ENCODE measurements at places on chromosomes 5 and 9.

DNA sequence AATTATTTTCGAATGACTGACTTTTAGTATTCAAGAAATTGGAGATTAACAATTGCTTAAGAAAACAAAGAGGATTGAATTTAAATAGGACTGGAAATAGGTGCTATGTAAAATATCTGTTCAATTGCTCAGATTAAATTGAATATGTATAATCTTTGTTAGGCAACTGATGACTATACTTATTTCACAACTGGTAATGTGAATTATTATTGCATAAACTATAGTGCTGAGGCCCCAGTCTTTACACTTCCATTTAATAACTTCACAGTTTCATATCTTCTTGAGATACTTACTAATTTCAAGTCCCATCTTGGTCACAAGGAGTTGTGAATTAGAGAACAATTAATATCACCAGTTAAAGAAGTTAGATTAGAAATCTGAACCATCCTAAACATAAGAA, 16.7 kb downstream of the CEP78 start:
- no peak for DNase-seq

DNA sequence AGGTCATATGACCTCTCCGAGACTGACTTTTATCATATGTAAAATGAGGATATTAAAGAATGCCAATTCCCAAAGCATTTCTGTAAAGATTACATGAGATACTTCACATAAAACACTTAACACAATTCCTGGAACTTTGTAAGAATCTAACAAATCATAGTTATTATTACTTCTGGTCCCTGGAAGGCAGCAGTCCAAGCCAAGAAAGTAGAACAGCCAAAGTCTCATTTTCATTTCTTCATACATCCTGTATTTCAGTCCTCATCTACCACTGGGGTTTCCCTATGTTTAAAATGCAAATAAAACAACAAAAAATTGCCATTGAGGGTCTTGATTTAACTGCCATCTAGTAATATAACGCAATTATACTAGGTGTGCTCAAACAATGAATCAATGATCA, 179.5 kb downstream of the MARCHF11 start:
- DNase-seq: no peak

- DNase-seq: no peak
Observed at GRCh38 chr5:91434348-91434747, 51.2 kb upstream of the ARRDC3 start.

DNA sequence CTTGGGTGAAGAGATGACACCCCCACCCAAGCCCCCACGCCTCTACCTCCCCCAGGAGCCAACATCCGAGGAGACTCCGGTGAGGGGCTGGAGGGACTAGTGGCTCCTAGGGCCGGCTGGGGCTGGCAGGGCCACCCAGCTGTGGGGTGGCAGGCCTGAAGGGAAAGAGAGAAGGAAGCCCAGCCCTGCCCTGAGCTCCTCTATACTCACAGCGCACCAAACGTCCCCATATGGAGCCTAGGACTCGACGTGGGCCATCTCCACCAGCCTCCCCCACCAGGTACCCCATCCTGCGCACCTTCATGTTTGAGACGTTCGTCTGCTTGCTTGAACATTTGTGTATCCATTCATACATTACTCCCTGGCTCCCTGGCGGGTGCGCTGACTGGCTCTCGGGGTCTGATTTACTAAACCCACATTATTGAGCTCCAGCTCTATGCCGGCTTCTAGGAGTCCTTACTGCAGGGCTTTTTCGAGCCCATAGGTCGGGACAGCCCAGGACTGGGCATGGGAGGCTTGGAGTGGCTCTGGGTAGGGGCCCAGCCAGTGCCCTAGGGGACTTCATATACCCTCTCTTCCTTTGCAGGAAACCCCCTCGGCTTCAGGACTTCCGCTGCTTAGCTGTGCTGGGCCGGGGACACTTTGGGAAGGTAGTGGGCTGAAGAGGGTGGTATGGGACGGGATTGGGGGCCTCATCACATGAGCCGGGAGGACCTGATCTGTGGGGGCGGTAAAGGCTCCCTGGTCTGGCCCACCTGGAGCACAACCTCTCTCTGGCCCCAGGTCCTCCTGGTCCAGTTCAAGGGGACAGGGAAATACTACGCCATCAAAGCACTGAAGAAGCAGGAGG, 9.1 kb downstream of the ZDHHC12 start:
- no peak for DNase-seq

All from SHP77 (cell line).